Frontal cortex (tissue), 4 donors: ENCODE measurements at places on chromosomes 3 and 15.
A peak's percentile ranks its signal among the peaks of the same experiment; 100 is the strongest.

- no peak for DNase-seq
Measured at GRCh38 chr3:73188707-73189106, 127.2 kb downstream of the EBLN2 start.

GRCh38 chr3:109050591-109051167, 67.3 kb downstream of the MORC1 start:
- DNase-seq: no peak

GRCh38 chr3:124730129-124730940, at the start of gene UMPS:
UMPS (plus strand) TSS chr3:124730452; CDS start chr3:124730472, 20 bp downstream.
- DNase-seq: peak; percentile 77

DNA sequence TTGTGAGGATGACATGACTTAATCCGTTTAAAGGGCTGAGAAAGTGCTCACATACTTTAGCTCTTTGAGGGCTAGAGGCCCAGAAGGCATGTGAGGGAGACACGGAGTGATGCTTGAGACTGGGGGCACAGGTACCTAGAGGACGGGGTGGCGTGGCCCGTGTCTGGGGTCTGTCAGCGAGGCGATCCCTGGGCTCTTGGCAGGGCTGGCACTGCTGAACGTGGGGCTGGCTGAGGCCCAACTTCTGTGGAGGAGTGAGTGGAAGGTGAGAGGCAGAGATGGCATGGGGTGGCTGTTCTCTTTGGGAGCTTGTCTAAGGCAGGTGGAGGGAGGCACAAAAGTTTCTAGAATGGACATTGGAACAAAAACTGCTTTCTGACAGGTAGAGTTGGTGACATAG, 9.5 kb downstream of the SEMA4B start:
- no peak for DNase-seq

GRCh38 chr3:144431134-144431533, 459.5 kb downstream of the DIPK2A start:
- no peak for DNase-seq

- no peak for DNase-seq
Measured at GRCh38 chr3:112512320-112512719, 13.0 kb upstream of the BTLA start.

DNA sequence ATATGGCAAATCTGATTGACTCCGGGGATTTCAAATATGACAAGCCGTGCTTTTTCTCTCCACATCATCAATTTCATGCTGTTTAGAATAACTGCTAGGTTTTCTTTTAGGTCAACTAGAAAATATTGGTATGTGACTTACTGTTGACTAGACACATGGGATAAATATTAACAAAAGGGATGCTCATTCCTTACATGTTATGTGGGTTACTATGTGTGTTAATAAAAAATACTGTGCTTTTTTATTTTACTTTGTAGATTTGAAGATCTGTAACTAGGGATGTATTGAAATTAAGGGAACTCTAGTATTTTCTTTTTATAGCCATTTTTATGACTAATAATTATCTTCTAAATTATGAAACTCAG, 264.6 kb upstream of the COL8A1 start:
- no peak for DNase-seq

DNA sequence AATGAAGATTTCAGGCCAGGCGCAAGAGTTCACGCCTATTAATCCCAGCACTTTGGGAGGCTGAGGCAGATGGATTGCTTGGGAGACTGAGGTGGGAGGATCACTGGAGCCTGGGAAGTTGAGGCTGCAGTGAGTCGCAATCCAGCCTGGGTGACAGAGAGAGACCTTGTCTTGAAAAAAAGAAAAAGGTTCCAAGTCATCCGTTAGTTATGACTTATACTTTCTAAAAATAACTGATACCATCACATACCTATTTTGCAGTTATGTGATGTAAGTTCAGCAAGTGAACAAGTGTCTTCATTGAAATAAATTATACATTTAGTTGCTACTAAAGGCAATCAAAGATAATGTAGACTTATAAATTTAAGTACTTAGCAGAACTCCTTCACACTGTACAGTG, 22.1 kb downstream of the CLPX start:
- DNase-seq: no peak

GRCh38 chr3:153853163-153853562, 268.0 kb upstream of the ARHGEF26 start:
- no peak for DNase-seq

- no peak for DNase-seq
Measured at GRCh38 chr3:11933529-11933928, 70.7 kb upstream of the SYN2 start.

GRCh38 chr3:117450026-117450425, 740.4 kb downstream of the TUSC7 start:
- no peak for DNase-seq

- no peak for DNase-seq
Measured at GRCh38 chr15:80590761-80591355, 104.3 kb upstream of the ABHD17C start.

DNA sequence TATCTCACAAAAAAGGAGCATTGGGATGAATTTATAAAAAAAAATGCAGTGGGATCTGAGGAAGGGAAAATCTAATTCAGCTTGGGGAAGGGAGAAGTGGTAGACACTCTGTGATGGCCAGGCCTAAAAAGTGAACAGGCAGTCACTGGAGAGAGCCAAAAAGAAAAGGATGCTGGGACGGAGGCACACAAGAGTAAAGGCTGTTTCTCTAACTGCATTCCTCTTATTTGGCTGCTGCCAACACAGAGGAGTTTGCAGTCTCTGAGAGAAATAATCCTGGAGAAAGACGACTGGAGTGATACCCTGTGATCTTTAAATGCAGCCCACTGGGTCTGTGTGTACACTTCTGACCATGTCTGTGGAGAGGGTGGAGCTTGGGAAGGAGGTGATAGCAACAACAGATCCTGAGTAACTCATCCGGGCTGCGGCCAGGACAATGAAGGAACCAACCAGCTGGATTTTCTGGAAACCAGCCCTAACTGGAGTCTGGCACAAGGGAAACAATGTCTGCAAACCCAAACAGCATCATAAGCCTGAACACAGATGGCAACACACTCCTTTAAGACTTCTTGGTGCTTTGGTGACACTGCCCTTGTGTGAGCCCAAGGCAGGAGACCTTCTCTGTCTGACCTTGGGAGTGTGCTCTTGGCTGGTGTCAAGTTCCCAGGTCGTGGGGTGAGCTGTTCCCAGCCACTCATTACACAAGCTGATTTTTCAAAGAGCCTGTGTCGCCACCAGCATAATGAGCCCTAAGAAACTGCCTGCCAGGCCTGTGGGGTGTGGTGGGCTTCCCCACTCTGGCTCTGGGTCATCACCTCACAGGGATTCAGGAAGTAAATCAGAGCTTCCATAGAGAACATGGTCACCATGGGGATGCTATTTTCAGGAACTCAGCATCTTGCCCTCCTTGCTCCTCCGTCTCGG, 8.0 kb downstream of the FYCO1 start:
- DNase-seq: no peak

GRCh38 chr15:98083203-98083910, 122.9 kb downstream of the ARRDC4 start:
- no peak for DNase-seq

GRCh38 chr15:90104551-90104950, 2.3 kb upstream of the IDH2 start:
- DNase-seq: no peak

GRCh38 chr3:45437383-45437782, 49.0 kb downstream of the LARS2 start:
- DNase-seq: no peak

GRCh38 chr15:80773792-80774352, 5.3 kb upstream of the CEMIP start:
- no peak for DNase-seq

- DNase-seq: no peak
Measured at GRCh38 chr3:129281726-129282125, 3.1 kb downstream of the HMCES start.

GRCh38 chr3:148319161-148319915, 378.4 kb upstream of the AGTR1 start:
- no peak for DNase-seq
